ENCODE measurements at places on chromosomes 2 and 18.
A peak's percentile ranks its signal among the peaks of the same experiment; 100 is the strongest.

GRCh38 chr18:14776801-14777200 is 28.8 kb downstream of the ANKRD30B start:
- DNase-seq, result peak; percentile 36

DNA sequence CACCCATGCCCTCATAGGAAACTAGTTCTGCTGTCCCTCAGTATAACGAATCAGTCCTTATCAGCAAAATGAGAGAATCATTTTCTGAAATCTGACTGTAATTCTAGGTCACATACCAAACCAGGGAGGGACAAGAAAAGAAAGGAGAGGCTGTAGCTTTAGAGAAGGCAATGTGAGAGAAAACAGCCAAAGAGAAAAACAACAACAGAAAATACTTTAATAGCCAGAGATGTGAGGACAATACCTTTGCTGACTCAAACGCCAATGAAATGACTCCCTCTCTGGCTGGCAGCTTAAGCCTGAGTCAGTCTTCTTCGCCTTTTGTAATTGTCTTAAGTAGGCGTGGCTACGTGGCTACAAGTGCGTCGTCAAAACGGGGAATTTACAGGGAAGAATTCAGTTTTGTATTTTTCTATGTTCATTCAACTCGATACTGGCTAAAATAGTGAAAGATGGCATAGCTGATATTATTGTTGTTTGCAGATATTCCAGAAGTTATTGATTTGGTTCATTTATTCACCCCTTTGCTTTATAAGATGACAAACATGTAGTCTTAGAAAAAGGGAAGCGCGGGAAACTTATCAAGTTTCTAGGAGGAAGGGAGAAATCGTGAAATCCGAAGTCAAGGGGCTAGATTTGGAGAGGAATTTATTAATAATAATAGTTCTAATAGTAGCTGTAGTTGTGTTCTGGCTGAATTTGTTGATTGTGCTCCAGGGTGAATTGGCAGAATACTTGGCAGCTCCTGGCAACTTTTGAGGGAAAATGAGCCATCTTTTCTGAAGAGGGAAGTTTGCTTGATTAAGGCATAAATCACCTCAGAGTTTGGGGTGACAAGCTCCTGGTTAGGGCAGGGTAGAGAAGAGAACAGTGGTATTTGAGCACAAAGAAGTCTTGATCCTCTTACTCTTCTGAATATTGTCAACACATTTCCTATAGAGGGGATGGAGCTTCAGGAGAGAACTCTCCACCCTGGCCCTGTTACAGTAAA is at the start of gene IL1A:
Gene IL1A (minus strand): TSS at position 295 of the 991 bp plus-strand sequence. CDS start 723 bp downstream, outside the sequence.
- peak; percentile 54 for DNase-seq

DNA sequence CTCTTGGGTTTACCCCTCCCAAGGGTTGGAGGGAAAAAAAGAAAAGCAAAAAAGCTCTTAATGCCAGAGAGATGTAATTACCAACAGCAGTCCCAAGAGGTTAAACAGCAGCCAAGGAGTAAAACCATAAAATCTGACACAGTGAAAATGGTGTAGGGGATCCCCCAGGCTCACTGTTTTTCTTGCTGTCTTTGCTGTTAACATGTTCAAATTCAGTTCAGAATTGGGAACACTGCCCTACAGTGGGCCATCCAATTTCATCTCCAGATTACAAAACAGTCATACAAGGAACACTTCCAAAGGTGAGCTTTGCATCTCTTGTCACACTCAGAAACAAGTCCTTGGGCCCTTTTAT is 54.5 kb downstream of the PLEKHM3 start:
- DNase-seq, result no peak

DNA sequence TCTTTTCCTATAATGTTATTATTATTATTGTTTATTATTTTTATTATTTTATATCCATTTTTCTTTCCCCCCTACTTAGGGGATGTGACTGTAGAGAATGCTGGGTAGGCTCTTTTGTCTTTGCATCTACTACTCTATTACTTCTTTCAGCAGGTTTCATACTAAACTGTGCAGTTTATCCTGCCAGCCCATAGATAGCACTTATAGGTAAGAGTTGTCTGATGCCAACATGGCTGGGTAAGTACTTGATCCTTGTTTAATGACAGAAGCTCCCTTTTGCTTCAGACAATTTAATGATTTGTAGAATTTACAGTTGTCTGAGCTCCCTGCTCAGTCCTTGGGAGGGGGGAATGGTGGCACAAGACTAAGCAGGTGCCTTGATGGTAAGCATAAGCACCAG is 262.9 kb upstream of the CDH2 start:
- no peak for DNase-seq

DNA sequence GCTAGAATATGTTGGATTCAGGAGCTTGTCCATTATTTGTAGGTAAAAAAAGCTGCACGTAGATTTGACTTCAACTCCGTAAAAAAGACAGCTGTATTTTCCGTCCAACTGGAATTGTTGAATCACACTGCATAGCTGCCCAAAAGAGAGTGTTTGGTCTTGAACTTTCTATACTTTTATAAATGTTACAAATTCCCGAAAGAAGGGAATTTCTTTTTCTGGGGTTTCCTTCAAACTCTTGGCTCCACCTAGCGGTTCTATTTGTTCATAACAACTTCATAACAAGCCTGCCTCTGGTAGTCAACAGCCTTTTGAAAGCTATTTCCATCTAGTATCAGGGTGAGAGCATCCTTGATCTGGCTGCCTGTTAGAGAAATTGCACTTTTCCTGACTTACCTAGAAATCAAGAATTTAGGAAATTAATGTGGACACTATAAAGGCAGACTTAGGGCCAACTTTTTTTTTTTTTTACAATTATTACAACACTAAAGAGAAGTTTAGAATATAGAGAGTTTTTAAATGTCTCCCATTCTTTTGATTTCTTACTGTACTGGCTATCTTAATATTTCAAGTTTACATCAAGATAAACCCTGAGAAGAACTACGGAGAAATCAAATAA is 48.1 kb downstream of the TMEM185B start:
- peak; percentile 59 for DNase-seq

GRCh38 chr2:126799301-126799700 is 99.4 kb upstream of the TEX51 start:
- DNase-seq, result no peak

- no peak for DNase-seq
Measured at GRCh38 chr18:60649842-60650536, 277.4 kb upstream of the MC4R start.

DNA sequence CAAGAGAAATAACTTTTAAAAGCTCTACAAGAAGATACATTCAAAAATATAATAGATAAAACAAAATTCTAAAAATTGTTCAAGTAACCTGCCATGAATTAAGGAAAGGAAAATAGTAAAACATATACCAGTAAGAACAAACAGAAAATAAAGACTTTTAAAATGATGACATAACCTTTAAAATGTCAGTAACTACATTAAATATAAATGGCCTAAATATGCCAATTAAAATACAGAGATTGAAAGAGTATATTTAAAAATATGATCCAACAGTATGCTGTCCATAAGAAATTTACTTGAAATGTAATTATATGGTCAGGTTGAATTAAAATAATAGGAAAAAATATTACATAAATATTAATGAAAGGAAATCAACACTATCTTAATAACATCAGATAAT is 911.7 kb upstream of the POU3F3 start:
- DNase-seq, result no peak

- no peak for DNase-seq
Measured at GRCh38 chr2:144548532-144549191, 28.7 kb upstream of the ZEB2 start.

- peak; percentile 1 for DNase-seq
Measured at GRCh38 chr2:211611061-211611518, 927.5 kb downstream of the ERBB4 start.

DNA sequence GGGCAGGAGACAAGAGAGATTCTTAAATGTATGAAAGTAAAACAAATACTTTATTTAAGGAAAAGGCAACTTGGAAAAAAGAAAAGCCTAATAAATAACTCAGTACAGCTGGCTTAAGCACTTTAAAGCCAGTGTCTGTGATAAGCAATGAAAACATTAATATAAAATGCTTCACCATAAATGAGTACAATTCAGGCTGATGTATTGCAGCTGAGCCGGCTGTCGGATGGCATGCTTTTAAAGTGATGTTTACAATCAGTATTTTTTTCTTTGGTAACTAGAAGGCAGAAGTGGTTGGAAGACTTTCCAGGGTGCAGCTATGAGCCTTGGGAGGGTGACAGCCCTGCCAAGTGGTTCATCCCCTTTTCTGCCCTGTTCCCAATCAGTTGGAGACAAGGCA is 58.7 kb upstream of the CELF4 start:
- no peak for DNase-seq

GRCh38 chr2:206274434-206275311 is at the start of gene ZDBF2:
ZDBF2 (plus strand) TSS chr2:206274663; CDS start chr2:206281850, 7,187 bp downstream.
- DNase-seq, result peak; percentile 45

DNA sequence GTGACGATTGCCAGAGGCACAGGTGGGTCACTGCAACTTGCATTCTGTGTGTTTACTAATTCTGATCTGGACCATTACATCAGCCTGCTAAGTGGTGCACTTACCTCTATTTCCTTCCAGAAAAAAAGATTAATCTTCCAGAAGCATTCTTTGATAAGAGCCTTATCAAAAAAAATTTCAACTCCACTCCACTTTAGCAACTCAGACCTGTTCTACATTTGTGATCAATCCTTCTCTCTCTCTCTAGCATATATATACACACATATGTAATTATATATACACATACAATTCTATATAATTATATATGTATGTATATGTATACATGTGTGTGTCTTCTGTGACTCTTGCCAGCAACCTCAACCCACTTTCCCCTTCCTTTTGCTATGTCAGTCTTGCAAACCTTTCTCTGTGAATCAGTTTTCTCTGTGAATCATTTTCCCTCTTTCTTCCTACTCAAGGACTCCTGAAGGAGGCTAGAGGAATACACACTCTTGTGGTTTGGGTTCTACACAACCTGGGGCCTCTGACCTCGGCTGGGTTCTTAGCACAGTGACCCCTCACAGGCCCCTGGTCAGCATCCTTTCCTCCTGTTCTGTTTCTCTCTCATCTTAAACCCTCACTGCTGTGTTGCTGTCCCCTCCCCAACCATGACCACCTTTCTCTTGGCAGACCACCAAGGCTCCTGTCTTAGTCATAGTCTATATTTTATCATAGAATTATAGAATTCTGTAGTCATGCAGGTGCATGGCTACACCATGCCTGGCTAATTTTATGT is 130.4 kb upstream of the PELI1 start:
- no peak for DNase-seq

DNA sequence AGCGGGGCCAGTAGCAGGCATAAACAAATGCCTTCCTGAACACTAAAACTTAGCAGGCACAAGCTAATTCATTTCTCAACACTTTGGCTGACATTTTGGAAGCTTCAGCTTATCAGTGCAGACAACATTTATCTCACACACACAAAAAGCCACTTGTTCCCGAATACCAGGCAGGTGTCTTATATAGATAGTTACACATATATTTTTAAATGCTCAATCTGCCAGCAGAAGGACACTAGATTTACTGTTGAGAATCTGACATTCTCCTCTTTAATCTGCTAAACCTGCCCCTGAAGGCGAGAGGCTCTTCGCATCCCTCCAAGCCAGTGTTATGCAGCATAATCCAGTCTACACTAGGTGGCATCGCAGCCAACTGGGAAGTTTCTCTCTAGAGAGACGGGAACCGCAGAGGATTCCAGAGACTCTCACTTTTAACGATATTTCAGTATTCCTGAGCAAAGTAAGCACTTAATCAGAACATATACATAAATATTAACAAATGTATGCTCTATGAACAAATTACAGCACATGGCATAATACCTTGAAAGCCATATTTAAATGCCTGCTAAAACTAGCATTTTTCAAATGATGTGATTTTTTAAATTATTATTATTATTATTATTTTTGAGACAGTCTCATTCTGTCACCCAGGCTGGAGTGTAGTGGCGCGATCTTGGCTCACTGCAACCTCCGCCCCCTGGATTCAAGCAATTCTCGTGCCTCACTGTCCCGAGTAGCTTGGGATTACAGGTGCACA is 90.2 kb upstream of the SCG2 start:
- DNase-seq, result peak; percentile 66

- DNase-seq, result peak; percentile 61
Measured at GRCh38 chr2:171345971-171346722, 87.6 kb downstream of the METTL8 start.

DNA sequence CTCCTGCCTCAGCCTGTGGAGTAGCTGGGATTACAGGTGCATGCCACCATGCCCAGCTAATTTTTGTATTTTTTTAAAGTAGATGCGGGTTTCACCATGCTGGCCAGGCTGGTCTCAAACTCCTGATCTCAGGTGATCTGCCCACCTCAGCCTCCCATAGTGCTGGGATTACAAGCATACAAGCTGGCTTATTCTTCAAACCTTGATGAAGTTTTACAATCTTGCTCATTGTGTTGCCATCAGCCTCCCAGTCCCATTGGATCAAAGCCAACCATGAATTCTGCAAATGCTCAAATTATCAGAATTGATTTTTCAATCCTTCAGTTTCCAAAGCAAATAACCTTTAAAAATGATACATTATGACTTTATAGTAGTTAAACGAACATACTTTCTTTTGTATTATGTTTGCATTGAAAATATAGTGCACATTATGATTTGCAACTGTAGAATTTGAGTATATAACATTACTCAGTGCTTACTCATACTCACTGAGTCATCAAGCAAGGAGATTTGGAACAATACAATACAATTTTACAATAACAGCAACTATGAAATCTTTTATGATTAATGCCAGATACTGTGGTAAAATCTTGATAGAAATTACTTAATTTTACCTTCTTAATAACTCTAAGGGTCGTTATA is 1491.9 kb upstream of the CELF4 start:
- peak; percentile 22 for DNase-seq

DNA sequence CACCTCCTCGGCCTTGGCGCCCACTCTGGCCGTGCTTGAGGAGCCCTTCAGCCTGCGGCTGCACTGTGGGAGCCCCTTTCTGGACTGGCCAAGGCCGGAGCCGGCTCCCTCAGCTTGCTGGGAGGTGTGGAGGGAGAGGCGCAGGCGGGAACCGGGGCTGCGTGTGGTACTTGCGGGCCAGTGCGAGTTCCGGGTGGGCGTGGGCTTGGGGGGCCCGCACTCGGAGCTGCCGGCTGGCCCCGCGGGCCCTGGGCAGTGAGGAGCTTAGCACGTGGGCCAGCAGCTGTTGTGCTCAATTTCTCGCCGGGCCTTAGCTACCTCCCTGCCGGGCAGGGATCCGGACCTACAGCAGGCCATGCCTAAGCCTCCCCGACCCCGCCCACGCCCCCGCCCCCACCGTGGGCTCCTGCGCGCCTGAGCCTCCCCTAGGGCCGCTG is 25.3 kb upstream of the TNP1 start:
- DNase-seq, result no peak

- DNase-seq, result no peak
Measured at GRCh38 chr2:178401994-178402437, 49.0 kb downstream of the PRKRA start.

Data from LHCN-M2 (cell line).